HTR-8/SVneo (cell line): ENCODE measurements at places on chromosomes 16 and 17.

GRCh38 chr17:32672711-32673110 is 185.9 kb downstream of the CDK5R1 start:
- DNase-seq, result no peak

GRCh38 chr17:56592487-56593085 is 913 bp upstream of the NOG start:
- peak; percentile 85 for DNase-seq

GRCh38 chr16:78660795-78661194 is 561.3 kb downstream of the WWOX start:
- DNase-seq, result no peak

DNA sequence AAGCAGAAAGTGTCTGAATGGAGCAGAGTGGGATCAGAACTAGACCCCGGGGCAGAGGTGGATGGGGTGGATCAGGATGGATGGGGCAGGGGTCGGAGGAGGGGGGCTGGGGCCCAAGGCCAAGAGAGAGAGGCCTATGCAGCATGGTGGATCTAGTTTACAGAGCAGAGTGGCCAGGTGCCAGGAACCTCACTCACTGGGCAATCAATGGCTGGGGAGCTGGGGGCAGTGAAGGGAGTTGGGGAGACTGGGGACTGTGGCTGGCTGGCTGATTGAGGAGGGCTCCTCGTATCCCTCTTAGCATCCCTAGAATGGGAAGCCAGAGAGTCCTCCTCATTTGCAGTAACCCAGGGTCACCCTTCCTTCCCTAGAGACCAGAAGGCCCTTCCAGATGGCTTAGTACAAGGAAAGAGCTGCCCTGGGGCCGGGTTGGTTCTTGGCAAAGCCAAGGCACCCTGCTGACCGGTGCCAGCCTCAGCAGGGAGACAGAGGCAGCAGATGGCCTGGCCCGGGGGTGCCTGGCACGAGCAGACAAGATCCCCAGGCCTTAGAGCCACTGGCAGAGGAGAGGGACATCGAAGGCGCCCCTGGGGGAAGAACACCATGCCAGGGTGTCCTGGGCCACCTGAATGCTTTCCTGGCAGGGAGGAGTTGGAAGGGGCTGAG is 36.8 kb downstream of the SRCIN1 start:
- DNase-seq, result no peak

DNA sequence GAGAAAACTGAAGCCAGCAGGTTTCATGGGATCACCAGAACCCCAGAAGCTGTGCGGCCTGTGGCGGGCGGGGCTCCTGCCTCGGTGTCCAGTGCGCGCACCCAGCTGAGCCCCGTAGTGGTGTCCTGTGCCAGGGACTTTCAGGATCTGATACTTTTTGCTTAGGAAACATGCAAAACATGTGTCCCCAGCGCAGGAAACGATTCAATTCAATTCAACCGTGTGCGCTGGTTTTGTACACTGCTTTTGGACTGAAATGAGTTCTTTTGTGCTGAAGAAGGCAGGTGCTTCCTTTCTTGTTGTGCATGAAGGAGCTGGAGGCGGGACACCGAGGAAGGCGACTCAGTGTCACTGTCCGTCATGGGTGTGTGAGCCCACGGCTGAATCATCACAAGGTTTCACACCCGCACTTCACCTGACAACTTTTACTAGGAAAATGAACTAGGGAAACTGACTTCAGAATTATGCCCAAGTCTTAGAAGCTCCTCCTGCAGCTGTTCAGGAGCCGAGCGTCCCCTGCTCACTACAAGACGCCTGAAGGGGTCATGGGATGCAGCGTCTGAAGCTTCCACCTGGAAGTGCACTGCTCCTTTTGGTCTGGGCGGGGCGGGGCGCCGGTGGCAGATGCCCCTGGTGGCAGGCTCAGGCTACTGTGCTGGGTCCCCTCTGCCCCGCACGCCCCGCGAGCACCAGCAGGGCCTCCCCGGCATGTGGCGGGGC is 31.4 kb upstream of the ZNF750 start:
- no peak for DNase-seq

- DNase-seq, result no peak
Measured at GRCh38 chr16:28933171-28933570, 1.4 kb downstream of the CD19 start.

DNA sequence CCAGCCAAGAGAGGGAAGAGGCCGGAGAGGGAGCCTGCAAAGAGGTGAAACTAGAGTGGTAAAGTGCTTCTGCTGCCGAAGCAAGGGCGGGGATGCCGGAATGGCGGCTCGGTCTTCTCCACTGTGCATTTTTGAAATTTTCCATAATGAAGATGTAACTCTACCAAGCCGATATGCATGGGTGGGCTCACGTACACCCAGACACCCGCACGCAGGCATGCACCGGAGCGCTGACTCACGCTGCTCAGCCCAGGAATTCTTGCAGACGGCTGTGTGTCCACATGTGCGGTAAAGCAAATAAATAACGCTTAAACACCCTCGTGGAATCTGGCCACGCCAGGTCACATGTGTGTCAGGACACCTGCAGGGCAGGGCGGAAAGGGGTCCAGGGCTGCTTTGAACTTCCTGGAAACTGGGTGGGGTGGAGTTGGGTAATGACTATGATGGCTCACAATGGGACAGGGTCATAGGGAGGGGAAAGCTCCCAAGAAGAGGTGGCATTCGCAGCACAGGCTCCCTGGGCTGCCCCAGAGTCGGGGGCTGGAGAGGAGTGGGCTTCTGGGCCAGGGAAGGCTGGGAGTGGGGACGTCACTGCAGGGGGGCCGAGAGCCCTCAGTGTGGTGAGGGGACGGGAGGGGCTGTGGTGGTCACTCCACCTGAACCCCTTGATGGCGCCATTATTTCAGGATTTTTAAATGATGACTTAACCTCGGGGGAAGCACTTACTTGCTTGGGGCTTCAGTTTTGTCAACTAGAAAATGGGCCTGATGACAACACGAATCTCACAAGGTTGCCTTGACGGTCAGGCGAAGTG is 265.5 kb downstream of the PARN start:
- DNase-seq, result peak; percentile 55

GRCh38 chr17:2420176-2420575 is 19.3 kb upstream of the MNT start:
- no peak for DNase-seq

- DNase-seq, result no peak
Measured at GRCh38 chr16:3949287-3949686, 68.8 kb upstream of the CREBBP start.

DNA sequence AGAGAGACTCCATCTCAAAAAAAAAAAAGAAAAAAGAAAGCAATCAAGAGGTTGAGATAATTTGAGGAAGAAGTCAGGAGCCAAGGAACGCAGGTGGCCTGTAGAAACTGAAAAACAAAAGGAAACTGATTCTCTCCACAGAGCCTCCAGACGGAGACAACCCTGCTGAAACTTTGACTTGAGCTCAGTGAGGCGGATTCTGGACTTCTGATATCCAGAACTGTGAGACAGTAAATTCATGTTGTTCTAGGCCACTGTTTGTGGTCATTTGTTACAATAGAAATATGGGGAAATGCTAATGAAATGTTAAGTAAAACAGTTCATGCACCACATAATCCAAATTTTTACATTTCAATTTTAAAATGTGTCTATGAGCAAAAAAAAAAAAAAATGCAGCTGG is 5.2 kb downstream of the MBTPS1 start:
- no peak for DNase-seq

- no peak for DNase-seq
Measured at GRCh38 chr17:67990909-67991308, 5.4 kb downstream of the C17orf58 start.

- DNase-seq, result no peak
Measured at GRCh38 chr16:85391175-85391707, 221.9 kb upstream of the GSE1 start.

DNA sequence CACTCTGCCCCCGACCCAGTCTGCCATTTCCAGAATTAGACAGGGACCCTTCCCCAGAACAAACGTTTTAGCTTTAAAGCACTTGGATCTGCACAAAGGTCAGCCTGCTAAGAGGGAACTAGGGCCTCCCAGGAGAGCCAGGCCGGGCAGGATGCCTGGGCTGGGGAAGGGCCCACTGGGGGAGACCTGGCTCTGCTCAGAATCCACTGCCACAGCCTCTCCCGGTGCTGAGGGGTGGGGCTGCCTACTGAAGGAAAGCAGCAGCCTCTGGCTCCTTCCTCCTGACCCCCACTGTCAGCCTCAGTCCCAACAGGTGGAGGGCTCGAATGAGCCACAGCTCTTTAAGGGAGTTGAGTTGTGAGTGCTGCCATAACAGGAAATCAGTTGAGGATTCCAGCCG is 1.7 kb downstream of the YBX2 start:
- no peak for DNase-seq

- DNase-seq, result no peak
Measured at GRCh38 chr17:4427505-4427904, 6.2 kb upstream of the SPNS3 start.

GRCh38 chr16:71648921-71649320 is 22.9 kb downstream of the MARVELD3 start:
- DNase-seq, result no peak

DNA sequence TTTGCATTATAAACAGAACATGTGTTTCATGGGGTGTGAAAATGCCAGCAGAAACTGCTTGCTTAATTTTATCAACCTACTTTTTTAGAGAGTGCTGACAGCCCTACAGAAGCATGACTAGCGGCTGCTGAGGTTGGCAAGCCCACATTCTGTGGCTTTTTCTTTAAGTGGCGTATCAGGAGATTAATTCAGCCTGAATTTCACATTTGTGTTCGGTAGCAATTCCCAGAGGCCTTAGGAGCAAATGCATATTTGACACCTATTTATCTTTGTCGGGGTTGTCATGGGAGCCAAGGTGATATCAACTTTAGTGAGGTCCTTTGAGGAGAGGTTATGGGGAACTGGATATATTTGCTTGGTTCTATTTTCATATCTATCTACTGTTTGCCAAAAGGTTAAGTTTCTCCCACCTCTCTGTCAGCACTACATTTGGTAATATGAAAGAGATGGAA is 140.9 kb downstream of the KCNJ2 start:
- DNase-seq, result no peak

- no peak for DNase-seq
Measured at GRCh38 chr17:41101586-41102259, at the start of gene KRTAP4-16. KRTAP4-16 (minus strand) TSS chr17:41102209; CDS start chr17:41102209, 0 bp downstream.

GRCh38 chr16:31182391-31182790 is 2.5 kb downstream of the FUS start:
- no peak for DNase-seq

DNA sequence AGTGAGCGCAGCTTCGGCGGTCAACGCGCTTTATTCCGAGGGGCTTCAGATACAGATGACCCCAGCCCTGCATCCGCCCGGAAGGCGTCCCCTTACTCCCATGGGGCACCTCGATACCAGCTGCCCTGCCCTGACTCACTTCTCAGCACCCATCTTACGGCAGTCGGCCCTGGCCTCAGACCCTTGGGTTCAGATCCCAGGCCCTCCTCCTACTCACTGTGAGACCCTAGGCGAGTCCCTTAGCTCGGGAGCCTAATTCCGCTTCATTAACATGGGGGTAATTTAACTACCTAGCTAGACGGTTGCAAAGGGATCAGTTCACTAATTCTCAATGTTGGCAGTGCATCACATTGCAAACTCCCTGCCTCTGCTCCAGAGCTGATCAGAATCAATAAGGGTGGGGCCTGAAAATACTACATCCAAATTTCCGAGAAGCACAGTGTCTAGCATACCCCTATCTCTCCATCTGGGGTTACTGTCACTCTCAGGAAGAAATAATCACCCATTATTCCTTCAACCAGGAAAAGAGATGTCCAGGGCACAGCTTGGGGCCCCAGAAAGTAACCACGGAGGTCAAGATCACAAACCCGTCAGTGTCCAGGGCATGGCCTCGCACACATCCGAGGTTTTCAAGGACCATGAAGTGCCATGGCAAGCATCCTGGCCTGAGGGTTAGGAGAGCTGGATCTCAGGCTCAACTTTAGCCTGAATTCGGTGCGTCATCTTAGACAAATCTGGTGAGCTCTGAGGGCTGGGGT is 415 bp upstream of the FLOT2 start:
- no peak for DNase-seq

DNA sequence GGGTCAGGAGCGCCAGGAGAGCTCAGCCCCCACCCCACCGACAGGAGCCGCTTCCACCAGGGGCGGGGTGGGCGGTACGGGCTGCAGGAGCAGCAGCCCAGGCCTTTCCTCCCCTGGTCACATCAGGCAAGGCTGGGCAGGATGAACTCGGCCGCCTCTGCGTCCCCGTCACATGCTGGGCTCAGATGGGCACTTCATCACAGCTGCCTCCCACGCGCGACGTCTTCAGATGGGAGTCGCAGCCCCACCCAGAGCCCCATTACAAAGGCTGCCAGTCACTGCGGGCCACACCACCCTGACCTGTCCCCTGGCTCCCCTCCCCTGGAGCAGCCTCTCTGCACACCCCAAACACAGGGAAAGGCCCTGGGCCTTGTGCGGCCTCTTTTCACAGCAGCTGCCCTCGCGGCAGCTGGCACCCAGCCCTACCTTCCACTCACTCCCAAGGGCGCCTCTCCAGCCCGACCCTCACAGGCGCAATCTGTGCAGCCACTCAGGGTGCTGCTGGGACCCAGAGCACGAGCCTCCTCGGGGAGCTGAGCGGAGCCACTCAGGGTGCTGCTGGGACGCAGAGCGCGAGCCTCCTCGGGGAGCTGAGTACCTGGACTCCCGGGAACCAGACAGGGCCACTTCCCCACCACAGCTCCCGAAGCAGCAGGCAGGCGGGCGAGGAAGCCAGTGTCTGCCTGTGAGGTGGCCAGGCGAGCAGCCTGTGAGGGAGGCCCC is 4.7 kb downstream of the ZNF598 start:
- no peak for DNase-seq

GRCh38 chr17:58184986-58185761 is 7.4 kb upstream of the EPX start:
- DNase-seq, result no peak

- peak; percentile 69 for DNase-seq
Measured at GRCh38 chr16:28317040-28317880, 24.9 kb downstream of the SBK1 start.

GRCh38 chr17:16374146-16374938 is 6.5 kb upstream of the UBB start:
- no peak for DNase-seq

DNA sequence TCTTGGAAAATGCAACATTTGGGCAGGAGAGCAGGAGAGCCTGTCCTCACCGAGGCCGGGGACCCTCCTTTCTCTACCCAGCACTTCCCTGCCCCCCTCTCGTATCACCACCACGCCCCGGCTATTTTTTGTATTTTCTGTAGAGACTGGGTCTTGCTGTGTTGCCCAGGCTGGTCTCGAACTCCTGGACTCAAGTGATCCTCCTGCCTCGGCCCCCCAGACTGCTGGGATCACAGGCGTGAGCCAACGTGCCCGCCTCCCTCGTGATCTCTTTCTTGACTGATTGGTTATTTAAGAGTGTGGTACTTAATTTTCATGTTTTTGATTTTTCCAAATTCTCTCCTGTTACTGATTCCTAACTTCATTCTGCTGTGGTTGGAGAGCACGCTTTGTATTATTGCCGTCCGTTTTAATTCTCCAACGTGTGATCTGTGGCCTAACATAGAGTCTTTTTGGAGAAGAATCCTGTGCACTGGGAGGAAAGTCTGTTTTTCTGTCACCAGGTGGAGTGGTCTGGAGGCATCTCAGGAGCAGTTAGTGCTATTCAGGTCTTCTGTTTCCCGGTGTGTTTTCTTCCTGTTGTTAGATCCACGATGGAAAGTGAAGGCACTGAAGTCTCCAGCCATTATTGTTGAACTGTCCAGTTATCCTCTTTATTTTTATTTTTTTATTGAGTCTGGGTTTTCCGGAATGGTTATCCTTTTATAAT is 40.4 kb downstream of the ZNF778 start:
- no peak for DNase-seq
